NCI-H1417 treated with DMSO at 0.1 percent for 48 hours (cell line): ENCODE measurements at places on chromosomes 11 and 22.

DNA sequence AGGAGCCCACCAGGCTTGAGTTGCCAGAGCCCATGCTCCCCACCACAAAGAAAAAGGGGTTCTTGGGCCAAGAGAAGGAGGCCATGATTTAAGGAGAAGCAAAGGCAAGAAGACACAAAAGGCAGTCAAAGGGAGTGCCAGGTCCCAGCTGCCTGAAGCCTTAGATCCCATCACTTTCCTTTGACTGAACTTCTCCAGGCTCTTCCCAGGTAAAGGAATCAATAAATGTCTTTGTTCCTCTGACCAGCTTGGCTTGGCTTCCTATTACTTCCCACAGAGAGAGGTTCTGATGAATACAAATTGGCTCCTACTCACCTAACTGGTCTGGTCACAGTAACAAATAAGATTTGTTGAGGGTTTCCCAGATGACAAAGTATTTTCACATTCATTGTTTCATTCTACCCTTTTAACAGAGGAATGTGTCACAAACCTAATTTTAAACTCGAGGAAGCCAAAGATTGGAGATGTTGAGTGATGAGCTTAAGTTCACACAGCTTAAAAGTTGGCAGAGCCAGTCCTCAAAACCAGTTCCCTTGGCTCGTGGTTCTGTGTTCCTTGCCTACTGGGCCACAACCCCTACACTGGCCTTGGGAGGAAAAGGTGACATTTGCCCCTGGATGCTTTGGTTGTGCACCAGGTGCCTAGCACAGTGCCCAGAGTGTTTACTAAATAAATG is 96.4 kb upstream of the SESN3 start:
- no peak for DNase-seq

DNA sequence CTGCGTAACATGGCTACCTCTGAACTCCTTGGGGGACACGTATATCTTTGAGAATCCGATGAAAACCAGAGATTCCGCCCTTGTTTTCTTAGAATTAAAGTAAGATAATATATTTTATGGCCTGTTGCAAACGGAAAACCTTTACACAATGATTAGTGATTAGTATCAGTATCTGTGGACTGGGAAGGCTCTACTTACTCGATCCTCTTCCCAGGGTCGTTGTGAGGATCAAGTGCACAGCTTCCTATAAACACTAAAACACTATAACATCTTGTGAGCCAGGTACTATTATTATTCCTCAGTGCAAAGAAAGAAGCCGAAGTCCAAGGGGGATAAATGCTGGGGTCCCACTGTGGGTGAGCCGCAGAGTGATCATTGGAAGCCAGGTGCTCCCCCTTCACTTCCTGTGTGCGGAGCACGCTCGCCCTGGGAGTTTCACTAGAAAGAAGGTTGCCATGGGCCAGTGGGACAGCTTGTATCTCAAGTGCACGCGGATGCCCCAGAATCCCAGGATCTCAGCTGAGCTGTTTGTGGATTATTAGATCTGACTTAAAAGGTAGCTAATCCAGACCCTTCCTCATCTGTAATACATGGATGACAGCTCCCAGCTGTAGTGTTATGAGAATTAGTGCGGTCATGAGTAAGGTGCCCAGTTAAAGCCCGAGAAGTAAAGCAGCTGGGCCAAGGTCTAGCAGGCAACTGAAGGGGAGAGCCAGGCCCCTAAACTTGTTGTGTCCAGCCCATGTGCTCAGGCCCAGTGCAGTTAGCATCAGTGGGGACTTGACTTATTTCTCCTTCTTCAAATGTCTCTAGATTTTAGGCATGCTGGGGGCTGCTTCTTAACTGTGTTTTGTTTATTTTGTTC is 839 bp downstream of the CBY1 start:
- no peak for DNase-seq

DNA sequence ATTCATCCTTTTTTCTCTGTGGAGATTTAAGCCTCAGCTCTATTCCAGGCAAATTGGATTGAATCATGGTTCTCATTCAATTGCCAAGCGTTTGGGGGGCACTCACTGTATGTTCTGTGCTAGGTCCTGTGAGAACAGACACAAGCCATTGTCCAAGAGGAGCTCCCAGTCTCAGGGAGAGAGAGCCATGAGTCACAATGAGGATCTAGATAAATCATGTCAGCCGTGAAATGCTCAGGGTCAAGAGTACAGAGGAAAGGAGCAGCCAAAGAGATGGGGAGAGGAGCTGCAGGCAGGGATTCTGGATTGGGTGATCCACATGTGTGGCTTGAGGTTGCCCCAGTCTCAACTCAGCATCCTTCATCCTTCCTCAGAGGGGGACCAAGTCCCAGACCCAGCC is 93.6 kb downstream of the FEZ1 start:
- no peak for DNase-seq

GRCh38 chr11:63023841-63024648 is 8.4 kb upstream of the SLC22A8 start:
- no peak for DNase-seq

GRCh38 chr11:9182180-9182871 is 82.8 kb downstream of the DENND5A start:
- no peak for DNase-seq

GRCh38 chr11:2989006-2989405 is 3.1 kb downstream of the NAP1L4 start:
- no peak for DNase-seq

DNA sequence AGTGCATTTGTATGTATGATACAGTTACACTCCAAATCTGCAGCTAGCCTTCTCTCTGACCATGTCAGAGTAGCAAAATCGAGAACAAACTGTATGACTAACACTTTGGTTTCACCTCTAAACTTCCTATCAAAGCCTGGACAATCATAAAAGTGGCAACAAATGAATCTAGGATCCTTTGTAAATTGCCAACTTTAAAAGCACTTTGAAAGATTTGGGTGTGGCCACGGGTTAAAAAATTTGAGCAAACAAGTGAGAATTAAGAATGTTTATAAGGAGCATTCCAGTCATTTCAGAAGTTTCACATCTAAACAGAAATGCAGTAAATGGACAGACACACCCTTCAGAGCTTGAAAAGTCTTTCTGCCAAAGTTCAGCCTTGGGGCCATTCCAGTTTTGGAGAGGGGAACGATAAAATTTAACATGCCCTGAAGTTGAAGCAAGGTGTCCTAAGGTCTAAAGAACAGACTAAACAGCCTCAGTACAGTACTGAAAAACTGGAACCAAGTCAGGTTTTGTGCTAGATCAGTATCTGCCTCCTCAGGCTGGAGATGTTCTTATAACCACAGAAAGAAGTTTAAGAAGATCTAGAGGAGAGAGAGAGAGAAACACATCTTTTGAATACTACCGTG is 181.9 kb upstream of the BDNF start:
- no peak for DNase-seq

DNA sequence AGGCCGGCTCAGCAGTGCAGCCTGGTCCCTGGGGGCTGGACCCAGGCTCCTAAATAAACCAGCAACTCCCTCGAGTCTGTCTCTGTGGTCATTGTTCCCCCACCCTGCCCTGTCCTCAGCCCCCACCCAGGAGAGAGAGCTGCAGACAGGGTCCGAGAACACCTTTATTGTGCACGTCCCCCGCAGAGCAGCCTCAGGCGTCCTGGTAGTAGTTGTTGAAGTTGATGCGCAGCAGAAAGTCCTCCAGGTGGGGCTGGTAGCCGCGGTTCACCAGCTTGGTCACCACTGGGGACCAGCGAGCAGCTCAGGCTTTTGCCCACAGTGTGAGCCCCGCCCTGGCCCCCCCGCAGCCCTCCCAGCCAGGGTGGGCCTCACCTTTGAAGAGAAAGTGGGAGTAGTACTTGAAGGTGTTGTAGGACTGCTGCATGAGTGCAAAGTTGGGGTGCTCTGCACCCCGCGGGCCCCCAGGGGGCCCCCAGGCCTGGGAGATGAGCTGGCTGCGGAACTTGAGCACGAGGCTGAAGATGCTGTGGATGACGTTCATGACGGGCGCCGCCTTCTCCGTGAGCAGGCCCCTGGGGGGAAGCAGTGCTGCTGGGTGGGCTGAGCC is 16.8 kb downstream of the SELENOO start:
- no peak for DNase-seq

DNA sequence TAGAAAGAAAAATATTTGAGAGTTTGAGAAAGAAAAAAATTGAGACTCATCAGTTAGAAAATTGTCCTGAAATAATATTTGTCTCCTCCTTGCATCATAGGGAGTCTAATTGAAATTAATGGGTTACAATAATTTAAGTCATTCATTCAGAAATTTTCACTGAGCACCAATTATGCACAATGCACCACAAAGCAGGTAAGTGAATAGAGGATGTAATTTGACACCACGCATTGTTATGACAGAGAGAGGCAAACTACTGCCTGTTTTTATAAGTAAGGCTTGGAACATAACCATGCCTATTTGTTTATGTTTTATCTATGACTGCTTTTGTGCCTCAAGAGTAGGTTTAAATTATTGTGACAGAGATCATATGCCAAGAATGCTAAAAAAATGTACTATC is 537.9 kb upstream of the FAT3 start:
- DNase-seq: peak; percentile 82

- no peak for DNase-seq
Measured at GRCh38 chr22:46964773-46965550, 202.5 kb downstream of the TBC1D22A start.

DNA sequence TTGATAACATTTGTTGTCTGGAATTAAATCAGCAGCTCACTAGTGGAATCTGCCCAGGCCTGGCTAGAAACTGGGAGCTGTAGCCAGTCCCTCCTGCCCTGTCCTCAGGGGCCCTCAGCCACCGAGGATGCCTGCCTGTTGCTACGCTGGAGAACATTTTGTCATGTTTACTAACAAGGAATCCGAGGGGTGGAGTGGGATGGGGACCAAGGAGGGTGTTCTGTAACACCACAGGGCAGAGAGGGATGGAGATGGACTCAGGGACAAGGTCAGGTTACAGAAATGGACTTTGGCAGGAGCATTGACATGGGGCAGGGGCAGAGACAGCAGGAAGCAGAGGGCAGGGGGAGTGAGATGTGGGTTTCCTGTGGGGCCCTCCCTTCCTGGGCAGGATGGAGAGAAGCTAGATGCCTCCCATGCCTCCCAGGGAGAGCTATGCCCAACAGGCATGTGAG is 45.8 kb upstream of the AMPD3 start:
- no peak for DNase-seq

- DNase-seq: no peak
Measured at GRCh38 chr11:76728227-76728626, 54.9 kb upstream of the TSKU start.

DNA sequence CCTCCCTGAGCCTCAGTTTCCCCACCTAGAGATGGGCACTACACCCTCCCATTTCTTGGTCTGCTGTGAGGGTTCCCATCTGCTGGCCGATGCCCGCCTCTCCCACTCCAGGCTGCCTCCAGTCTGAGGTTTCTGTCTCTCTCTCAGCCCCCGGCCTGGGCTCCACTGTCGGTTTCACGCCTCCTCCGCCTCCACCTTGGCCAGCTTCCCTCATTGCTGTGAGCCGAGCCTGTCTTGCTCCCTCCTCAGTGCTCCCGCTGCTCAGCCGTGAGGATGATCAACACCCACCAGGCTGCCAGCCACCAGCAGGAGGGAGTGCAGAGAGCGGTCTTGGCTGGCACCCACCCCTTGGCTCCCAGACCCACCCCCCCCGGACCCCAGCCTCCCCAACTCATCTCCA is 61.0 kb downstream of the CYTH4 start:
- DNase-seq: no peak

GRCh38 chr22:22706253-22706915 is 62.0 kb downstream of the GGTLC2 start:
- no peak for DNase-seq

DNA sequence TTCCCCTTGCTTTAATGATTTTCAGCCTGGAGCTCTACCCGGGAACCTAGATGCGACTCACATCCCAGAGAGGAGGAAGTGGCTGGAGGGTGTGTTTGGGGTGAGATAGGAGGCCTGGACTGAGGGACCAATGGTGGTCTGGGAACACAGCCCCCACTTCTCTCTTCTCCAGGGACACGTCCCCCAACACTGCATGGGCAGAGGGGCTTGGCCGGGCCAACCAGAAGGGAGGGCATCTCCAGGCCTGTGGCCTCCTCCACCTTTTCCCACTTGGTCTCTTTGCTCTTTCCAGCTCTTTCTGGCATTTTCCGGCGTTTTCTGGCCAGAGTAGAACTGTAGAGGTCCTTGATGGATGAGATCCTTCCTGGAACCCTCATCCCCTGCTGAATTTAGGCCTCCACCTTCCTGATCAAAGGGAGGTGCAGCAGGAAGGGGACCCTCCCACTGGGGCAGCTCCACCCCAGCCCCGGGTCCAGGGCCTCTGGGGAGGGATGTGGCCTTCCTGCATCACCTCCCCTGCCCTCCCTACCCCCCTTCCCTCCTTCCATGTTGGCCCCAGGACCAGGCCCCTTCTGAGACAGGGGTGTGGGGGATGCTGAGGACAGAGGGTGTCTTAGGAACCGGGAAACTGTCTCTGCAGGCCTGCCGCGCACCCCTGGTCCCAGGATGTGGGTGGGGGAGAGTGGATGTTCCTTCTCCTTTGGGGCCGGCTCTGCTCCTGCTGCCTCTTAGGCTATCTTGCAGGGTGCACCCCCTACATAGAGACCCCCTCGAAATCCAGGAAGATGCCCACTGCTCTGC is 24.4 kb downstream of the MRGPRG start:
- no peak for DNase-seq

- no peak for DNase-seq
Measured at GRCh38 chr22:41935015-41935351, 8.4 kb upstream of the TNFRSF13C start.

DNA sequence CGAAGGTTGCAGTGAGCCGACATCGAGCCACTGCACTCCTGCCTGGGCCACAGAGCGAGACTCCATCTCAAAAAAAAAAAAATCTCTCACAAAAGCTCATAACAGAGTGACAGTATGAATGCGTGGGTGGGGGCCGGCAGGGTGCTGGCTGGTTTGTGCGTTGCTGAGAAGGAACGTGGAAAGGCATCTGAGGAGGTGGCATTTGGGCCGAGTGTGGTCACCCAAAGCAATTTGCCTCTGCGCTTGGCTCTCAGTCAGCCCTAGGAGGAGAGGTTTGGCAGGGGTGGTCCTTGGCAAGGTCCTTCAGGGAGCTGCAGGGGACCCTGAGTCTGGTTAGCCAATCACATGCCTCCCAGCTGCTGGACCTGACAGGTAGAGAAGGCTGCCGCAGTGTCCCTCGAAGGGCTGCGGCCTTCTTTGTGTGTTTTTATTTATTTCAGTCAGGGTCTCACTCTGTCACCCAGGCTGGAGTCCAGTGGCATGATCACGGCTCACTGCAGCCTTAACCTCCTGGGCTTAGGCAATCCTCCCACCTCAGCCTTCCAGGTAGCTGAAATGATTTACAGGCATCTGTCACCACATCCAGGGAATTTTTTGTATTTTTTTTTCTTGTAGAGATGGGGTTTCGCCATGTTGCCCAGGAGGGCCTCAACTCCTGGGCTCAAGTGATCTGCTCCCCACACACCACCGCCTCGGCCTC is 23.5 kb upstream of the OSBPL5 start:
- no peak for DNase-seq

DNA sequence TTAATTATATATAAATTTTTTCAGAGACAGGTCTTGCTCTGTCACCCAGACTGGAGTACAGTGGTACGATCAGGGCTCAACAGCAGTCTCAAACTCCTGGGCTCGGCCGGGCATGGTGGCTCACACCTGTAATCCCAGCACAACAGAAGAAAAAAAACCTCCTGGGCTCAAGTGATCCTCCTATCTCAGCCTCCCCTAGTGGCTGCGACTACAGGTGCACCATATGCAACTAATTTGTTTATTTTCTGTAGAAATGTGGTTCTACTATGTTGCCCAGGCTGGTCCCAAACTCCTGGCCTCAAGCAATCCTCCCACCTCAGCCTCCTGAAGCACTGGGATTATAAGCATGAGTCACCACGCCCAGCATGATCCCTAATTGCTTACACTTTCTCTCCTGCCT is 56.1 kb upstream of the SLC35C1 start:
- DNase-seq: no peak

- no peak for DNase-seq
Measured at GRCh38 chr11:59559886-59560285, 48.5 kb downstream of the OR4D9 start.

GRCh38 chr22:37855462-37855861 is 6.2 kb downstream of the EIF3L start:
- DNase-seq: no peak
